CD4-positive, alpha-beta T cell treated with Interleukin-17A for 1 hour (primary cell): ENCODE measurements at places on chromosomes 2 and 18.
A peak's percentile ranks its signal among the peaks of the same experiment; 100 is the strongest.

- no peak for DNase-seq
Measured at GRCh38 chr2:182182436-182182835, 196.8 kb downstream of the PPP1R1C start.

DNA sequence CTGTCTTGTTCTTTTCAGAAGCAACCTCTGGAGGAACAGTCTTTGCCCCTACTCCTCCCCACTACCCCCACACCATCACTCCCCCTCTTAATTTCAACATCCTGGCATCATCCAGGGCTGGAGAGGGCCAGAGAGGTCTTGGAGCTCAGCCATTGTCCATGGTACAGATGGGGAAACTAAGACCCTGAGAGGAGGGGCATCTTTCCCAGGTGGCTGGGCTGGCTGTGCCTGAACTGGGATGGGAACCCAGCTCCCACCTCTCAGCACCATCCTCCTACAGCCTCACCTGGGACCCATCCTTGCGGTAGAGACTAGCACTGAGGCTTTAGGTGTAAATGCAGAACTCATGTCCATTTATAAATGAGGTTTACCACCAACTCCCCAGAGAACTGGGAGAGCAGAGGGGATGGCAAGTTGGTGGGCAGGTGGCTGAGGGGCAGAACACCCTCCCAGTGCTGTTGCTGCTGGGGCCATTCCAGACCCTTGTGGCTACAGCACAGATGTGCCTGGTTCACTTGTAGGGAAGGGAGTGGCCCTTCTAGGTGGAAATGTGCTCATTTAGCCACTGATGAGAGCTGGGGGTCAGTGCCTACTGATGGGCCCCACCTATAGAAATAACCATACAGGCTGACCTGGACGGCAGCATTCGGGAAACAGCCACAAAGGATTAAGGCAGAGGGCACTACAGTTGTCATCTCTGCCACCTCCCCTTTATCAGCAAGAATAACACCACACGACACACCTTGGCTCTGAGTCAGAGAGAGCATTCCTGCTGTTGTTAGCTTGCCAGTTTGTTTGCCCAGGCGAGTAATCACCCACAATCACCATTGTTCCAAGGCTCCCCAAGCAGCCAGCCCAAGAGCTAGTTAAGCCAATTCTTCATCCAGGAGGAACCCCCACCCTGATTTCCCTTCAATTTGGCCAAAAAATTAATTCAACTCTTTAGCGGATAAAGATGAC lies 2.1 kb downstream of the MLPH start:
- DNase-seq = no peak

GRCh38 chr18:10315522-10315921 lies 138.9 kb upstream of the APCDD1 start:
- DNase-seq = no peak

GRCh38 chr2:219171231-219171651 lies 1.4 kb upstream of the SLC23A3 start:
- peak; percentile 68 for DNase-seq

DNA sequence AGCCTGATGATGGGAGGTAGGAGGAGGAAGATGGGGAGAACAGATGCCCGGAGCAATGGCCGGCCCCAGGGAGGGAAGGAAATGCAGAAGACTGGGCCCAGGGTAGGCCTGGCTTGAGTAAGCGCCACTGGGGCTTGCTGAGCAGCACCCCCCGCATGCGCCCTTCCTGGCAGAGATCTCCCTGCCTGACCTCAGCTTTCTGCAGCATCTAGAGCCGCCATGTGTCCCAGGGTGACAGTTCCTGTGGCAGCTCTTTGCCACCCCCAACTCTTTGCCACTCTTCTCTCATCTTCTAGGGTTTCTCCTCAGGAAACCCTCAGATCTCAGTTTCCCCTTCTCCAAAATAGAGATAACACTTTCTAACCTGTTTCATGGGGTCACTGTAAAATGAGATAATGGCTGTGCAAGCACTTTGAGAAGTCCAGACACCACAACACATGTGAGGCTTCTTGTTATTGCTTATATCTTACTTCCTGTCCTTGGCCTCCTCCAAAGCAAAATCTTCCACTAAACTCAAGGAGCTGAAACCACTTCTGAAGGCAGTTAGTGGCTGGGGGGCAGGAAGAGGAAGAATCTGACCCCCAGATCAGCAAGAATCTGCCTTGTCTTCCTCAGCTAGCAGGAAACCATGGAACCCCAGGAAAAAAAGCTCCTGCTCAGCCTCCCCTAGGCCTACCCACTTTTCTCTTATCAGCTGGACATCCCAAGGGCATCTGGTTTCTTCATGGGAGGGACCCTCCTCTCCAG lies 64.9 kb downstream of the EPAS1 start:
- no peak for DNase-seq

- no peak for DNase-seq
Measured at GRCh38 chr2:138711812-138712211, 68.4 kb downstream of the NXPH2 start.

- DNase-seq = no peak
Measured at GRCh38 chr2:110848519-110849030, 116.2 kb downstream of the ACOXL start.

DNA sequence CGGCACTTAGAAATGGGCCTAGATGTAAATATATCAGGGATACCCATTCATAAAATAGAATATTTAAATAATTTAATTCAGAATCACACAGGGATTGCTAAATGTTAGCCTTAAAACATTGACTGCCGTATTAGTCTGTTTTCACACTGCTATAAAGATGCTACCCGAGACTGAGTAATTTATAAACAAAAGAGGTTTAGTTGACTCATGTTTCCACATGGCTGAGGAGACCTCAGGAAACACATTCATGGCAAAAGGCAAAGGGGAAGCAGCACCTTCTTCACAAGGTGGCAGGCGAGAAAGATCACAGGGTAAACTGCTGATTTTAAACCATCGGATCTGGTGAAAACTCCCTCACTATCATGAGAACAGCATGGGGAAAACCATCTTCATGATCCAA lies 223.6 kb upstream of the GULP1 start:
- no peak for DNase-seq

- no peak for DNase-seq
Measured at GRCh38 chr2:149158957-149159356, 120.5 kb downstream of the LYPD6B start.

DNA sequence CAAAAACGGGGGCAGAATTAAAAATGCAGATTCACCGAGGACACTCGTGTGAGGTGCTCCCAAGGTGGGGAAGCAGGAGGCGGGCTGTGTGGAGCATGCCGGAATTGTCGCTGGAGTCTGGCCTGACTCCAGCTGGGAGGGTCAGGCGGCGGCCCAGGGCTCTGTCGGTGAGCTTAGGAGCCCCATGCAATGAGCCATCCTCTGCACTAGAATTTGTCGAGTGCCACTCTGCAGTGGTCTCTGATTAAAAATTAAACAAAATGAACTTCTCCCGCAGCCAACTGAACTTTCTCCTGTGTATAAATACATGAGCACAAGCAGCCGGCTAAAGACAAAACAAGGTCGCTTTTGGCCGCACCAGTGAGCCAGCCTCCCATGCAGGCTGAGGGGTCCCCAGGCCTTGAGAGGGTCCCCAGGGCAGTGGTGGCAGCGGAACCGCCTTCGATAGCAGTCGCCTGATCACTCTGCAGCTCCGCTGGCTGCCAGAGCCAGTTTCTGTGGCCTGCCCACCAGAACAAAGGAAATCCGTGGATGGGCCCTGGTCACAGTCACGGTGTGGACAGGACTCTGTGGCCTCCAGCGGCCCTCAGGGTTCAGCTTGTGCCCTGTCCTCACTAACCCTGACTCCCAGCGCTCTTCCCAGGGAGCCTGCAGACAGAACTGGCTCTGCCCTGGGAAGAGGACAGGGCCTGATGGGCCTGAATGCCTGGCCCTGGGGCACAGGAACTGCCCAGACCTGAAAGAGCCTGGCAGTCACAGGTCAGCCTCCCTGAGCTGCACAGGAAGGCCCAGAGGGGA lies 201.3 kb downstream of the EIPR1 start:
- DNase-seq = no peak

DNA sequence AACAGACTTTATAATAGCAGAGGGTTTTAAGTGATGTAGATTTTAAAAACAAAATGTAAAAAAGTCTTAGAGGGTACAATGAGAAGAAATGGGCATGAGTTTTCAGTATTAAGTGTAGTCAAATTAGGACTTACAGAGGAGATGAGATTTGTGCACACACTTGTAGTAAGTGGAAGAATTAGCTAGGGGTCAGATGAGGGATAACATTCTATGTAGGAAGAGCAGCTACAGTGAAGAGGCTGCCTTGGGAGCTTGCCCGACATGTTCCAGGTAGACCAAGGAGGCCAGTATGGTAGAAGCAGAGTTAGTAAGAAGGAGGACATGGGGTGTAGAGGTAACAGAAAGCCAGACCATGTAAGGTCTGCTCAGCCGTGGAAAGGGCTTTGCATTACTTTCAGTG lies 189.2 kb upstream of the DSEL start:
- DNase-seq = no peak

DNA sequence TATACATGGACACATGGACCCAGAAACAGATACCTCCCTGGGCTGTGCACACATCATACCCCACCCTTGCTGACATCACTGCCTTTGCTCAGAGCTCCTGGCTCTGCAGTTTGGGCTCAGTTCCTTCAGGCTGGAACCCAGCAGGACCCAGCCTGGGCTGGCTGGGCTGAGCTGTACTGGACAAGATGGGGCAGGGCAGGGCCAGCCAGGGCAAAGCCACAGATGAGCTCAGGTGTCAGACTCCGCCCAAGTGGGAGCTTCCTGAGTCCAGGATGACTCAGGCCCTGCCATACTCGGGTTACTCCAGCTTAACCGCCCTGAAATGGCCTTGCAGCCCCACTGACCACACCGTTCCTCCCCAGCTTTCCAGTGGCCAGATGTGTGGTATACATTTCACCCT lies 284.9 kb downstream of the OSR1 start:
- DNase-seq = no peak

DNA sequence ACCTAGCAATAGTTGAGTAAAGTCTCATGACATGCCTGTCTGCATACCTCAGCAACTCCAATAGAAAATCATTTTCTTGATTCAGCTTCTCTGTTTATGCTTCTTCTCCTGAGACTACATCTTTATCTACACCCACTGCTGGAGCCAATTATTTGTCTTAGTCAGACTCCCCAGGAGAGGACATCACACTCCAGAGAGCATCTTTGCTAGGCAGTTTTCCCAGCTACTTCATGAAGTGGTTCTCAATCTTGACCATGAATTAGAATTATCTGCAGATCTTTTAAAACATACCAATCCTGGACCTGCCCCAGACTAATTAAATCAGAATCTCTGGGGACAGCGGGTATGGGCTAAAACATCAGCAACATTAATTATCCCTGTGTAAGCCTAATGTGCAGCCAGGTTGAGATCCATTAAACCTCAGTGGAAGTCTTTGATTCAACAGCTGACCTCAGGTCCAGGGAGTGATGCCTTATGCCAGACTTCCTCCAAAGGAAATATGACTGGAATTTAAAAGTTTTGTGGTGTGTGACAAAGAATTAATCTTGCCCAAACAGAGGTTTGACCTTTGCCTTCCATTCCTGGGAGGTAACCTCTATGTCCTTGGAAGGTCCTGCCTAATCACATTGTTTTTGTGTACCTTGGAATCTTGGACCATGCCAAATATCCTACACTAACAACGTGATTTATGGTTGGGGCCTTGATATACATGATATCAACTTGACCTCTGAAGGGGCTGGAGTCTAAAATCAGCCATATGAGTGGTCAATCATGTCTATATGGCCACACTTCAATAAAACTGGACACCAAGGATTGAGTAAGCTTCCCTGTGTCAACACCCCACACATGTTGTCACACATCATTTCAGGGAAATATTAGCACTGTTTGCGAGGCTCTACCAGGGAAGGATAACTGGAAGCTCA lies 99.3 kb upstream of the DNAJC10 start:
- no peak for DNase-seq

DNA sequence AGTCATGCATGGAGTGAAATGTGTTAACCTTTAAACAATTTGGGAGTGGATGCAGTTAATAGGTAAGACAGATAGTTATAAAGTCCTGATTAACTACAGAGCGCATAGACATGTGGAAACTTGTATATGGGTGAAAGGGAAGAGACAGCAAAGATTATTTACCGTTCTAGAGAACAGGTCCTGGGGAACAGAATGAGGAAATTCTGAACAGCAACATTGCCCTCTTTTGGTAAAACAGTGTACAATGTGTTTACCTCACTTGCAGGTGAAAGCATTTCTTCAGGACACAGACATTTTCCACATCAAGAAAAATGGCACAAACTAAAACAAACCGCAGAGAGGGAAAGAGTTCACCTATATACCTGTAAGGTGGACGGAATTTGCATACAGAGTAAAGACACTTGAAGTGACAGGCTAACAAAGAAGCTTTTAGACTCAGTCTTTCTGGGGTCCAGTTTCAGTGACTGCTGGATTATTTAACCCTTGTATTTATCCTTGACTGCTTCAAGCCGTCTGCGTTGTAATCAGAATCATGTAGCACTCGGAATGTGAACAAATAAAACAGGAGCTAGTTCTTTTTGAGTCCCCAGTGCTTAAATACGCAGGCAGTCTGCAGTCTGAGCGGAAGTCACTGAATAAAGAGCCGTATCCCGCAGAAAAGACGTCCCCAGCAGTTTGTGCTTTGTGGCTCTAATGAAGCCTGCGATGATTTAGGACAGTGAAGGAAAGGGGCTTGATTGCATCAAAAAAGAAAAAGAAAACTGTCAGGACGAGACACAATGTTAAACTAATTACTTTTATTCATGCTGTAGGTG lies 364.8 kb upstream of the GALNT5 start:
- peak; percentile 23 for DNase-seq

GRCh38 chr2:68151037-68151436 lies 6.7 kb upstream of the PNO1 start:
- no peak for DNase-seq

- DNase-seq = no peak
Measured at GRCh38 chr2:62654423-62654791, 51.1 kb upstream of the EHBP1 start.

- DNase-seq = no peak
Measured at GRCh38 chr18:12976305-12976704, 14.9 kb upstream of the CEP192 start.

GRCh38 chr2:97769308-97769707 lies 55.9 kb downstream of the ZAP70 start:
- no peak for DNase-seq

GRCh38 chr2:143847257-143847656 lies 672.7 kb downstream of the ZEB2 start:
- no peak for DNase-seq

DNA sequence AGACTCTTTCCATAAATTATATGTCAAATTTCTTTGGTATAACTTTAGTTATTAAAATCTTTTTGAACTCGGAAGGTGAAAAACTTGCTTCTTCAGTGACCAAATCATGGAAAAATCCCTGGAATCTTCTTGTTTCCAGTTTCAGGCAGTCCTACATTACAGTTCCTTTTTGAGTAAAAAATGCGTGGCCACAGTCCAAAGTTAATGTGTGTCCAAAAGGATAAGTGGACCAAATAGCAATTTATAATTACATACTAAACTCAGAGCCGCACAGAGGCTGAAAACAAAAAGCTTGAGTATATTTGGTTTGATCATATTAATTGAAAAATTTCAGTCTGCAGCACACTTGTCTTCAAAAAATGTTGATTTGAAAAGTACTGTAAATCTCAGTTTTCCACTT lies 28.4 kb upstream of the DYNC2LI1 start:
- DNase-seq = no peak

DNA sequence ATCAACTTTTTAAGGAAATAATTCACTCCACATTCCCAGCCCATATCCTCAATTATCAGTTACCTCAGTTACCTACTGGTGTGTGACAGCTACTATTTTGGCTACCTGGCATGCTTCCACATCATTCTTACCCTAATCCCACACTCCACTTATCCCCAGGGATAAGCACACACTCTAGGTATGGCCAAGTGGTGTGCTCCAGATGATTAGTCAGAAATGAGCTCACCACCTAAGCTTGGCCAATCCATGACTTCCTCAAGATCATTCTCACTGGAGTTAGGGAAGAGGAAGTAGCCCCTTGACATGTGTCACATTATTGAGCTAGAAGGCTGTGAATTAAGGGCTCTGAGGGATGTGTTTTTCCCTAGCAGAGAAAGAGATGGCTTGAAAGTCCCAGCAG lies 20.9 kb upstream of the SMAD4 start:
- no peak for DNase-seq
